ENCODE measurements at places on chromosomes 11 and 22.

GRCh38 chr11:47850337-47850736 lies 2.2 kb upstream of the NUP160 start:
- no peak for DNase-seq

DNA sequence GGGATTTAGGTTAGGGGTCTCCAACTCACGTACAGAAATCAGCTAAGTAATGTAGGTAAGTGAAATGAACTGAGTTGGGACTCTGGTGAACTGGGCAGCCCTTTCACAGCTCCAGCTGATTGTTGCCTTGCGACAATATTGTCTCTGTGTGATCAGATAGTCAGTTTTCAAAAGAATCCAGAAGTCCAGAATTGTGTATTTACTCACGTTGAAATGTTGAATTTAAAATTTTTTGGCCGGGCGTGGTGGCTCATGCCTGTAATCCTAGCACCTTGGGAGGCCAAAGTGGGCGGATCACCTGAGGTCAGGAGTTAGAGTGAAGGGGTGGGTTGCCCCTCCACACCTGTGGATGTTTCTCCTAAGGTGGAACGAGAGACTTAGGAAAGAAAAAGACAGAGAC lies 18.8 kb upstream of the WDR74 start:
- no peak for DNase-seq

DNA sequence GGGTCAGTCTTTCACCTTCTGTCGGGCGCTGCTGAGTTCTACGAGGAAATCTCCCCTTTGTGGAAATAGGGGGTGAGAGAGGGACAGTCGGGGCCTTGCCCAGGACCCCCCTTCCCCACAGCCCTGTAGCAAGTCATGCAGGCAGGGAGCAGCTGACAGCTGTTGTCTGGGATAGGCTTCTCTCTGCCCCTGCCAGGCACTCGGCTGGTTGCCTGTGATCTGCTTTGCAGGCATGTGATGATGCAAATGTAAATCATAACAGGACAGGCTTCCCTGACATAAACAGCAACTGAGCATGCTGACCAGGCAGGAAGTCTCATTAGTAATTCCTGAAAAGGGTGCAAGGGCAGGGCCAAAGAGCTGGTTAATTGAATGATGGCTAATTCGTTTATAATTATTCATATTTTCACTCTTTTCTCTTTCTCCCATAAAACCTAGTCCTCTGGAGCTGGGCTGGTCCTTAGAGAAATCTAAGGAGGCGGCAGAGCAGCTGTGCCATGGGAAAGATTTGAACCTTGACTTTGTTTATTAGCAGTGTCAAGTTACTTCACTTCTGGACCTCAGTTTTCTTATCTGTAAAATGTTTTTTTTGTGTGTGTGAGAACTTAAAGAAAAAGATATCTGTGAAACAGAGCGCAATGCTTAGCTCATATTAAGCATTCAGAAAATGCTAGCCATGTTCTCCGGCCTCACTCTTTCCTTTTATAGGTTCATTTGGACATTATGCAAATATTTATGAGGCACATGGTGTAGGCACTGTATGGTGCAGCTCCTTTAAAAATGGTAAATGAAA lies 129.7 kb downstream of the LDLRAD3 start:
- no peak for DNase-seq

DNA sequence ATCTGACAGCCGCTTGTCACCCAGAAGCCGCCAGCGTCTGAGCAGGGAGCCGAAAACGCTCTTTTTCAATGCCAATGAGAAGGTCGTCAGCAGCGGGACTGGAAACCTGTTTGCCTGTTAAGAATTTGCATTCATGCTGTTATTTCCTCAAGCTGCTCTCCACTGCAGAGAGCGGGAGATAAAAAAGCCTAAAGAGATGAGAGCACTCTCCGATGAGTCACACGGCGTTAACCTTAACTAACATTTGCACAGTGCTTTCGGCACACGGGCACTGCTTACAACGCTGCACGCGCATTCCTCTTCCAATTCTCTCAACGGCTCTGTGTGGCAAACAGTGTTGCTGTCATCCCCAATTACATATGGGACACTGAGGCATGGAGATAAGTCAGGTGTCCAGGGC lies 40.0 kb upstream of the RTL6 start:
- DNase-seq: no peak

- no peak for DNase-seq
These were observed 3.4 kb downstream of the DGKZ start for GRCh38 chr11:46350695-46351094.

- DNase-seq: no peak
These were observed 17.2 kb downstream of the ARHGEF17 start for GRCh38 chr11:73325036-73325981.

DNA sequence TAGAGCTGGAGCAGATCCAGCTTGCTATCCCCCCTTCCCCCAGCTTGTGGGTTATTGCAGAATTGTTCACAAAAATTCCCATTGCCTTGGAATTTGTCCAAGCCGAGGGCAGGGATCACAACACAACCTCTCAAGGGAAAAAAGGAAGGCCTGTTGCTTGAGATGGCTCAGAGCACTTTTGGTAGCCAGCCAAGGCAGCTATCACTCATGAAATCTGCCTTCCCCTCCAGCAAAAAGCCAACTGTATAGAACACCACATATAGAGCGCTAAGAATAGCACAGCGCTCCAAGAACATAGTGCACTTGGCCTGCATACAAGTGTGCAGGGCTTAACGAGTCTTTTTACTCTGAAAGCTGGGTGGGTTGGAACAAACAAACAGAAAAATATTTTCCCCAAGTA lies 46.2 kb downstream of the FAM83F start:
- DNase-seq: no peak

DNA sequence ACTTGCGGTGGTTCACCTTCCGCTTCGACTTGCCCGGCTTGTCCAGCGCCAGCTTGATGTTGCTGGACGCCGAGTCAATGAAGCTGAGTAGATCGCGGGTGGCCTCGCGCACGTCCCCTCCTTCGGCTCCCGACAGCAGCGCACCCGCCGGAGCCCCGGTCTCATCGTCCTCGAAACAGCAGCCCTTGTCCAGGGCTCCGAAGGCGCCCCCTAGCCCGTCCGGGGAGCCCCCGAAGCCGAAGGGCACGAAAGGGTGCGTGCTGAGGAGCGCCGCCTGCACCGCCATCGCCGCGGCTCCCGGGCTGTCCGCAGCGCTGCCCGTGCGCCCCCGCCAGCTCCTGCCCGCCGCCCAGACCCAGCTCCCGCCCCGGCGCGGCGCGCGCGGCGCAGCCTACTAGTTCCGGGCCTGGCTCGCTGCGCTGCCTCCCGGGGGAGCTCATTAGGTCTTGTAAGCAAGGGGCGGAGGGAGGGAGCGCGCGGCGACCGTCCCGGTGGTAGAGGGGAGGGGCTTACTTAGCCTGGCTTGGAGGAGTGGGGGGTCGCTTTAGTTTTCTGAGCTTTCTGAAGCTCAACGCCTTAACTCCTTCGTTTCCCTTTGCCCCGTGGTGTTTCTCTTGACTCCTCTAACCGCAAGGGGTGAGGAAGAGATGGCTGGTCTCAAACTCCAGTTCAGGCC lies at the start of gene FAM181B:
TSS of gene FAM181B (minus strand) at position 421 of the 676 bp plus-strand sequence. CDS start at position 286, 135 bp downstream.
- DNase-seq: peak; percentile 63

DNA sequence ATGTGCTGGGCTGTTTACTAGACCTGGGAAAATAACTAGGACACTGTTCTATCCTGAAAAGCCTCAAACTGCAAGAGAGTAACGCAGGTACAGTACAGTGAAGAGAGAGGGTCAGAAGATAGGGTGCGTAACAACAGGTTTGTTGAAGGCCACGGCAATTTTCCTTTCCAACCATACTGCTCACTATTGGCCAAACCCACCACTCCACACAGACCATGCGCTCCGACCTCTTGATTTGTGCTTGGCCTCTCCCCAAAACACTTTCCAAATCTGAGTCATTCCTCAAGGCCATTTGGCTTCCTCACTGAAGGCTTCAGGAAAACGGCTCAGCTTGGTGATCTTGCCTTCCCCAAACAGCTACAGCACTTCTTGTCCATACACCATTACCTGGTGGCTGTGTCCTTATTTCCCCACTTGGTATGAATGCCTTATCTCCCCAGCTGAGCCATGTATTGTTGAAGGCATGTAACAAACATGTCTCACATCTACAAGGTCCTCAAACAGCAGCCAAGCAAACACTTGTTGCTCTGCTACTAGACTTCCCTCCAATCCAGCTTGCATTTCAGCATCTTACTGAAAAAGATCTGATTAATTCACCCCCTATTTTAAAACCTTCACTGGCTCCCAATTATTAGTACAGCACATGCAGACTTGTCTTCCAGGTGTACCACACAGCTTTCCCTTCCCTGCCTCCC lies 40.9 kb downstream of the TCF20 start:
- DNase-seq: no peak

DNA sequence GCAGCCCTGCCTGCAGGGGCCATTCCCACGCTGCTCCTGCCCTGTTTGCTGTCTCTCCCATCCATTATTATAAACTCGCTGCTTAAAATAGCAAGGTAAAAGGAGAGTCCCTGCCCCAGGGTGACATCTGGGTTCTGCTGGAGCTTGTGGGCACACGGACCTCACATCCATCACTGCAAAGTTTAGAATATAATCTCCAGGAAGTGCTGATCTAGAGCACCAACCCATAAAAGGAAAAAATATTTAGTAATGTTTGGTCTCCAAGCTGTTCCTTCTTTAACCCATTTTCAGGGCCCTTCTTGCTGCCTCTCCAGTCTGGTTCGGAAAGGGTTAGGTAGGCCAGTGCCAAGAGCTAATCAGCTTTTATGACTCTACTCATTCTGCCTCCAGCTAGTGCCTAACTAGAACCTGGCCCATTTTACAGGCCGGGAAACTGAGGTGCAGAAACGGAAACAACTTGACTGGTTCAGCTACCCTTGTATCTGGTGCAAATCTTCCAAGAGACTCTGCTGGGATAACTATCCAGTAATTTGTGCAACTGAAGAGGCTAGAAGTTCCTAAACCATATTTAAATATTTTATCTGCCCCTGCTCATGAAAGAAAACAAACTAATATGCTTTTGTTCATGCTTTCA lies 37.5 kb downstream of the IRAG1 start:
- no peak for DNase-seq

DNA sequence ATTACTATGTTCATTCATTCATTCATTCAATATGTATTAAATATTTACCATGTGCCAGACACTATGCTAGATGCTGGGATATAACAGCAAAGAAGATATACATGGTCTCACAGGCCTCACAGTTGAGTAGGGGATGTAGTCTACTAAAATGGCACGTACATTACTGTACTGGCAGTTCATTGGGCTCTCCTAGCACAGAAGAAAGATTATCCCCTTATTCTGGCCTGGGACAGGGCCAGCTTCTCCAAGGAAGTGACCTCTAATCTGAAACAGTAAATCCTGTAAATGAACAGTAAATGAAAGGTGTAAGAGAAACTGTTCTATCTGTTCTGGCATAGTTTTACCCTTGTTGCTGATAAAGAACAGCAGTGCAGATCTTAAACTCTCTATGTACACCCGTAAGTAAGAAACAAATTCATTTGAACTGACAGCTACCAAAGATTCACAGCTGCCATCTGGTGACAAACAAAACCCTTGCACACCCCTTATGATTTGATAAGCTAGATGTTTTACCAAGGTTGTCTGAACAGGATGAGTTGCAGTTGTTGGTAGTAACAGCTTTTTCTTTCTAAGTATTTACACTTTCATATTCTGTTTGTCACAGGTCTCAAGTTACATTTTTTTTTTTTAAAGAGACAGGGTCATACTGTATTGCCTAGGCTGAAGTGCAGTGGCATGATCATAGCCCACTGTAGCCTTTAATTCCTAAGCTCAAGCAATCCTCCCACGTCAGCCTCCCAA lies 263.1 kb downstream of the TMEM135 start:
- DNase-seq: no peak

GRCh38 chr11:8987446-8987845 lies 16.4 kb downstream of the NRIP3 start:
- DNase-seq: no peak

DNA sequence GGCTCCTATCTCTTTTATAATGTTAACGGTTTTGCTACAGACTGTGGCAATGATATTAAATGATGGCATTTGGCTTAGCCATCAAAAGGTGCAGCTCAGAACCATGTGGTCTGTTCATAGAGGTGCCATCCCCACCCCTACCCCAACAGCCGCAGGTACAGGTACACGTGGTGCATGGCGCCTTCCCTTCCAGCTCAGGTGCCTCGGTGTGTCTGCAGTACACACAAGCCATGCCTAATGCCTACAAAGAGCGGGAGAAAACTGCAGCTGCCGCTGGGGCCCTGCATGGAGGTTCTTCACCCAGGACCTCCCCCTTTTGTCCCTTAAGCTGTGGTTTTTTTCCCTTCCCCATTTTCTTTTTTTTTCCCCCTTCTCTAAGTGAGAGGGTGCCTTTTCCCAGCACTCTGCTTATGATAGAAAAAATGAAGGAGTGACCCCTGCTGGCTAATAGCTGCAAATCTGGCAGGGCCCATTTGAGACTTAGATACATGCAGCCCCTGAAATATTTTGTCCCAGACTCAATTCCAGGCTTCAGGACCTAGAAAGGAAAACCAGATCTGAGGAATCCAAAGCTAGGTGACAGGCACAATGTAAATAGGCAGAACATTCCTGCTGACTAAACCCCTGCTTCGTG lies 6.5 kb downstream of the OR52M1 start:
- DNase-seq: no peak

GRCh38 chr11:134060316-134060715 lies 8.6 kb upstream of the JAM3 start:
- no peak for DNase-seq

DNA sequence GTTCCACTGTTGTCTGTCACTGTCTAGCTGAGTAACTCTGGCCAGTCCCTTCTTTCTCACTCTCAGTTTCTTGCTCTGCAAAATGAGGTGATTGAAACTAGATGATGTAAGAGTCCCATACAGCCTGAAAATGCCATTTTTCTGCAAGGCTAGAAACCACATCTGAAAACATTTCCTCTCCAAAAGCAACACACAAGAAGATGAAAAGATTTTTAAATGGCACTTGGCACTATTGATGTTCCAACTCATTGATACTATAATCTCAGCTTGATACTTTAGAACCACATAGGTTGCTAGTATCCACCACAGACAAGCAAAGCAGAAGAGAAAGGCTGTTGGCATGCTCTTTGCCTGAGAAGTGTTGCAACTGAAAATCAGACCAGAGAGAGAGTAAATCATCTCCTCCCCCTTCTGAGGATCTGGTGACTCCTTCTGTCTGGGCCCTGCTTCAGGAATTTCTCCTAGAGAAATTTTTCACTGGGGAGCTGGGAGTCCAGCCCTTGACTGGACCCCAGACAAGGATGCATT lies 1217.9 kb downstream of the LRRC4C start:
- no peak for DNase-seq

- peak; percentile 97 for DNase-seq
These were observed at the start of gene ARHGEF12 for GRCh38 chr11:120335908-120336640. TSS of gene ARHGEF12 (plus strand) at chr11:120336413. CDS start at chr11:120337244, 831 bp downstream.

DNA sequence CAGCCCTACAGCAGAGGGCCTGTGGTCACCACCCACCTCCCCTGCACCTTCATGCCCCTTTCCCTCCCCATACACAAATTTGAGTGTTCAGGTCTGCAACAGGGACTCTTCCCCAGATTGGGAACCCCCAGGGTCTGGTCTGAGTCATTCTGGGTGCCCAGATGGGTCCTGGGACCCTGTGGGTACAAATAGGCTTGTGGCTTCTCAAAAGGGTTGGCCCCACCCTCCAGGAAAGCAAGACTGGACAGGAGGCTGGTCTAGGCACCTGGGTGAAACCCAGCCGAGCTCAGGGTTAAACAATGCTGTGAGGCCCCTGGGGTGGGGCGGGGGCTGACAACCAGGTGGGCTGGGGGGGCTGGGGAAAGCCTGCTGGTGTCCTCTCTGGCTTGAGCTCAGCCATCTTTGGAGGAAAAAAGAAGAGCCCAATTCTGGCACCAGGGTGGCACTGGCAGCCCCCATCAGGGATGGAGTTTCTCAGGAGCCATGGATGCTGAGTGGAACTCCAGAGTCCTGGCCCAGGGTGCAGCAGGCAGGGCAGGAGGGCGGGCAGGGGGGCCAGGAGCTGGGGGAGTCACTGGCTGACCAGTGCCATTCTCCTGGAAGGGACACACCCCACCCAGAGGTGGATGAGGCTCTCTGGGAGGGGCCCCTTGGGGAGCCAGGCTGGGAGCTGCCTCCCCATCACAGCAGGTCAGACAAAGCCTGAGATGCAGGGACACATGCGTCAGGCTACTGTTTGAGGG lies 1.1 kb downstream of the SEPTIN5 start:
- no peak for DNase-seq

Measured in Peyer's patch (tissue), 4 donors.